ENCODE measurements at places on chromosomes 11 and 22. TPM values are rescaled to one million over a fixed set of nuclear protein-coding genes. Genes with fewer than 3 reads are reported as not detected.

- no peak for DNase-seq
Measured at GRCh38 chr11:103812680-103813079, 223.8 kb upstream of the DDI1 start.

KCTD14 gene
- total RNA-seq = 0.23 TPM

DNA sequence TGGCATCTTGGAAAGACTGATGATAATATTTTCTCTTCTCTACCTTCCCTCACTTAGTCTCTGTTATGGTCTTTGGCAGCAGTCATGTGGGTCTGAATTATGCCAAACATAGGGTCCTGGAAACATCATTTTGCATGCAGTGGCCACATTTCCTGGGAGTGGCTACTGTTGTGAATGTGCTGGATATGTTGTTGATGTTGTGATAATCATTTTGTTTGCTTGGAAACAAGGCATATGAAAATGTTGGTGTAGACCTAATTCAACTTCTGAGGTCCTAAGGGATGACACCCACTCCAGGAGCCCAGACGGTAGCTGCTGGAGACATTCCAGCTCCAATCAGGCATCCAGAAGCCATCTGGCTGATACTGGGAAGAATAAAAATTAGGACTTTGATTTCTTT is 109.7 kb downstream of the DCDC1 start:
- DNase-seq = no peak

- no peak for DNase-seq
Measured at GRCh38 chr11:73277467-73277866, 5.3 kb downstream of the P2RY6 start.

DNA sequence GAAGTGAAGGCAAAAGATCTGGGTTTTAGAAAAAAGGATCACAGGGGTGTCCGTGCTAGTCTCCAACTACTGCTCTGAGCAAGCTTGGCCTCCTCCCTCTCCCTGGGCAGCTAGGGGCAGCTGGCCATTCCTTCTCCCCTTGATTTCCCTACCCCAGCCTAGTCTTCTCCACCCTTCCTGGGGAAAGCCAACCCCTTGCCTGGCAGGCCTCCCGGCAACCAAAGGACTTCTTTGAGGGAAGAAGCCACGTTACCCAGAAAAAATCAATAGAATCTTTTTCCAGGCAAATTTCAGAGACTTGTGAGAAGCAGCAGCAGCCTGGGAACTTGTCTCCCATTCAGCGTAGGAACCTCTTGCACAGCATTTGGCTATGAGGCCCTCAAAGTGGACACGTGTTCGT is 91.5 kb downstream of the MIAT start:
- DNase-seq = no peak
